Gastroesophageal sphincter (tissue), 4 donors: ENCODE measurements at places on chromosomes 3 and 15. TPM values are rescaled to one million over a fixed set of nuclear protein-coding genes. Genes with fewer than 3 reads are reported as not detected.

DNA sequence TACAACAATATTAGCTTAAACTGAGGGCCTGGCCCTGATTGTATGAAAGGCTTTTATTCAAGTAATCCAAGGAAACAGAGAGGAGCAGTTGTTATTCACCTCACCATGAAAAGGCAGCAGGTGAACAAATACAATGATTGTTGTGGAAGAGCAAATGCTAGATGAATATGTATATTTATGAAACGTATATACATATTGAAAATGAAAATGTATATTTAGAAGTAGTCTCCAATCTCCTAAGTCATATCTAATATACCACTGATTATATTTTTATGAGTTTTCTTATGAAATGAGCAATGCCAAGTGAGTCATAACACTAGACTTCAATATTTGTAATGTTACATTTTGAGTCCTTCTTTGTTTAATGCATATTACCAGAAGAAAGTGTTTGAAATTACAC lies 116.2 kb upstream of the KCNMB2 start:
- no peak for ATAC-seq

DNA sequence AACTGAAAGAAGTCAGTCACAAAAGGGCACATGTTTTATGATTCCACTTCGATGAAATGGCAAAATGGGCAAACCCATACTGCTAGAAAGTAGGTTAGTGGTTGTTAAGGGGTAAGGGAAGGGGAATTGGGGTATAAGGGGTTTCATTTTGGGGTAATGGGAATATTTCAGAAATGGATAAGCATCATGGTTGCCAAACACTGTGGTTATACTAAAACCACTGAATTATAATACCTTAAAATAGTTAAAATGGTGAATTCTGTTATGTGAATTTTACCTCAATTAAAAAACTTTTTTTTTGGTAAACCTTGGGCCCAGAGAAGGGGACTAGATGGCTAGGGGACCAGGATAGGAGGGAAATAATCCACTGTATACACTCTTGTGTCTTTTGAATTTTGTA lies 52.3 kb upstream of the BHLHE40 start:
- no peak for ATAC-seq

DNA sequence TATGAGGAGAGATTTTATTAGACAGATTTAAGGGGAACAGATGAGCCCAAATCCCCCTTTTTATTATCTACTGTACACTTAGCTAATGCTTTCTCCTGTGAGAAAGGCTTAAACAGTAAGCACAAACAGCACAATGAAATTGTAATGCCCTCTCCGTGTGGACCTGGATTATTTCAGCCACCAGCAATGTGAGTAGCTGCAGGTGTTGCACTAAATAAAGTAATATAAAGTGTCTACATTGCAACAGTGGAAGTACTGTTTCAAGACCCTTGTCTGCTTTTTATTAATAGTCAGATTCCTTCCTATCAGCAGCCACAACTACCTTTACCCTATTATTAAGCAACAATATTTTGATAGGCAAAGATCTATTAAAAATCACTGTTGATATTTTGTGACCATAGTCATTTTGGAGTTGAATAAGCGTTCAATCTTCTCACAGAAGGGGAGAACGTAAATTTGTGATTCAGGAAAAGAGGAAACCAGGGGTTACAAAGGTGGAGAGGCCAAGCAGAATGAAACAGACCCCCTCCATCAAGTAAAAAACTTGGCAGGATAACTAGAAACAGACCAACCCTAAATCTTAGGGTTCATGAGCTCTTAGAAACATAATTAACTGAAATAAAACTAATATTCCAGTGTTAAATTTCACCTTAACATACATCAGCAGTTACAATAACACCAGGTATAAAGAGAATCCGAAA lies 422.6 kb downstream of the MECOM start:
- no peak for ATAC-seq

GNL3 gene
- 36.4 TPM for total RNA-seq

HRH1 gene
- 1.6 TPM for total RNA-seq

HGD gene
- total RNA-seq: not detected

DNA sequence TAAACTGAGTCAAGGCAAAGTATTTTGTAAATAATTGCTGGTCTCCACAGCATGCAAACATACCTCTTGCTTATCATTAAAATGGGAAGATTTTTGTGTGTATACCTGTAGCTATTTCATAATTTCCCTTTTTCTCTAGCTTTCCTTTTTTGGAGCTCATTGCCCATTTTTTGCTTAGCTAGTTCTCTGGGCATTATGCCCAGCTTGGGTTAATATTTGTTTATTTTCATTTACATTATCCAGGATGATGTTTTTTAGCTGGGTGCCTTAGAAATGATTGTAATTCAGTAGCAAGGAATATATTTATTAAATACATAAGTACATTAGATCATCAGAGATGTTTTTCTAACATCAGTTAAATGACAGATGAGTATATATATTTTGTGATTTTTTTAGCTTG lies 1271.7 kb upstream of the GBE1 start:
- no peak for ATAC-seq

GRCh38 chr3:128051837-128052594 lies at the start of gene SEC61A1:
Gene SEC61A1, plus strand, starts transcription at chr3:128052437. Its CDS starts 116 bp downstream, at chr3:128052553.
- peak; percentile 99 for ATAC-seq

EFHB gene
- 2.4 TPM for total RNA-seq

GPR62 gene
- total RNA-seq: not detected

STXBP5L gene
- total RNA-seq: 2.0 TPM

DNA sequence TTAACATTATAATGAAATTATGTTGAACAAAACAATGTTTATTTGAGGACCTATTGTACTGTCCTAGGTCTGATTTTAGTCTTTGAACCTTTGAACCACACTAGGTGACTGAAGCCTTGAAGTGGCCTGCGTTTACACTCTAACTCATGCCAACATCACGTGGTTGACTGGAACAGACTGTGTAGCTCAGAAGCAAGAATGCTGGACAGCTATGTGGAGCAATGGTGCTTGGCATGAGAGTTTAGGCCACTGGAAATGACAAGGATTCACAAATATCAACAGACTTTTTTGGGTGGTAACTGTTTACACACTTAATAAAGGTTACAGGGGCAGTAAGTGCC lies 391.5 kb downstream of the RAP2B start:
- ATAC-seq: no peak

GRCh38 chr15:30962659-30963058 lies 28.8 kb downstream of the MTMR10 start:
- no peak for ATAC-seq

DNA sequence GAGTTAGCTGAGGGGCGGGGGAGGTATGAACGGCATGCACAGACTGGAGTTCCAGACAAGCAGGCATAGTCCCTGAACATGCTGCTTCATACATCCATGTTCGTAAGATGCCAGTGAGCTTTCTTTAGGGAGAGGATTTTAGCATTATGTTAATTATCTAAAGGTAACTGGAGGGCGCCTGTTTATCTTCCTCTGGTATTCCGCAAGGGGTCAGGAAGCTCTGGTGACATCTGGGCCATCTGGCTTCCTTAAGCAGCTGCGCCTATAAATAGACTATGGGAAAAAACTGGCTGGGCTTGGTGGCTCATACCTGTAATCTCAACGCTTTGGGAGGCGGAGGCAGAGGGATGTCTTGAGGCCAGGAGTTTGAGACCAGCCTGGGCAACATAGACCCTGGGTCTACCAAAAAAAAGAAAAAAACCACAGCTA lies 1.5 kb upstream of the FBXO22 start:
- ATAC-seq: no peak

MYL3 gene
- 4.8 TPM for total RNA-seq

- ATAC-seq: no peak
Observed at GRCh38 chr3:152127058-152127457, 141.7 kb upstream of the MBNL1 start.

- ATAC-seq: no peak
Observed at GRCh38 chr3:113536627-113537101, 4.3 kb downstream of the SIDT1 start.

DNA sequence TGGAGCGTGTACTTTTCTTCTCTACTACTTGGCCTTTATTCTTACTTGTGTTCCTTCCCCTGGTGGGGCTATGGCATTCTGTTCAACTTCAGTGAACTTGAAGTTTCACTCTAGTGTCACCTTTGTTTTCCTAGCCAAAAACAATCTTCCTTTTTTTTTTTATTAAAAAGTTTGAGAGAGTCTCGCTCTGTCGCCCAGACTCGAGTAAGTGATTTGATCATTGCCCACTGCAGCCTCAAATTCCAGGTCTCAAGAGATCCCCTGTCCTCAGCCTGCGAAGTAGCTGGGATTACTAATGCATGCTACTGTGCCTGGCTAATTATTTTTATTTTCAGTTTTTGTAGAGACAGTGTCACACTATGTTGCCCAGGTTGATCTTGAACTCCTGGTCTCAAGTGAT lies 124.8 kb downstream of the SST start:
- ATAC-seq: no peak

GRCh38 chr3:67790043-67790442 lies 135.6 kb upstream of the SUCLG2 start:
- ATAC-seq: no peak

DNA sequence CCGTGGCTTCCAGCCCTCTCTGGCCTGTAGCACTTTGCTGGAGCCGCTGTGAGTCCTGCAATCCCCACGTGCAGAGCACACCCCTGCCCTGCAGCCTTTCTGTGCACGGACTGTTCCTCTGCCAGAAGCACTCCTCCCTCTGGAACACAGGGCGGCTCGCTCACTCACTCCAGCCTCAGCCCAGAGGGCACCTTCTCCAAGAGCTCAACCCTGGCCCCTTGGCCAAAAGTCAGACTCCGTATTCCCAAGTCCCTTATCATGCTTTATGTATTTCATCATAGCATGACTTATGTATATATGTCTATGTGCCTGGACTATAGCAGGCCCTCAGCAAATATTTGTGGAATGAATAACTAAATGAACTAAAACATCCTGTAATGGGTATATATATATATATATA lies 63.2 kb downstream of the ASB7 start:
- peak; percentile 71 for ATAC-seq

ITIH1 gene
- total RNA-seq: not detected

- no peak for ATAC-seq
Observed at GRCh38 chr3:147412917-147413685, 3.9 kb downstream of the ZIC1 start.

DUOX1 gene
- total RNA-seq: 1.5 TPM

DNA sequence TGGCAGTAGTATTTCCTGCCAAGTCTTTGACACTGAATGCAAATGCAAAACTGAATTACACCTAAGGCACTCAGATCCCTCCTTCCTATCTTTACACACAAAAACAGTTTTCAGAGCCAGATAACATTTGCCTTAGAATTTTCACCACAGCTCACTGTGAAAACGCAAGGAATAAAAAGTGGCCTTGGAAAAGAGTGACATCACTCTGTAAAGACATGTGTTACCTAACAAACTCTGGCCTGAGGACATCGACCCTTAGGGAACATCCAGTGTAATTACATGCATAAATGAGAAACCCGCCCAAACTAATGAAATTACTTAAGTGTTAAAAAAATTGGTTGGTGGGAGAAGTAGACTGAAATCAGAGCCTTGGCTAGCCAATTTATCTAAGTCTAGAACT lies 88.9 kb downstream of the PLOD2 start:
- ATAC-seq: peak; percentile 54

RTP1 gene
- not detected for total RNA-seq

DNA sequence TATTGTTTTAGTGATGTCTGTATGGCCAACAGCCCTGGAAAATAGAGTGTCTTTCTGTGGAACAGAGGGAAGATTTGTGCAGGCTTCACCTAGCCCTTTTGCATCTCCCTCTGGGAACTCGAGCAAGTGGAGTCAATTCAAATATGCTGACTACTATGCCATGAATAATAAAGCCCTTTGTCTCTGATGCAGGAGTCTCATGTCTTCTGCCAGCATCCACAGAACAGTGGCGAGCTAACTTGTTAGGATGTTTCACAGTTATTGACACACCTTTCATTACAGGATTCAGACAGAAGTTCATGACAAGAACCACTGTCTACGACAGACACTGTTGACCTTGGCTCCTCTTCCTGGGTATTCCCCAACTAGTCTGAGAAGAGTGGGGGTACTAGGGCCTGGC lies 15.6 kb upstream of the CCDC54 start:
- no peak for ATAC-seq

DNA sequence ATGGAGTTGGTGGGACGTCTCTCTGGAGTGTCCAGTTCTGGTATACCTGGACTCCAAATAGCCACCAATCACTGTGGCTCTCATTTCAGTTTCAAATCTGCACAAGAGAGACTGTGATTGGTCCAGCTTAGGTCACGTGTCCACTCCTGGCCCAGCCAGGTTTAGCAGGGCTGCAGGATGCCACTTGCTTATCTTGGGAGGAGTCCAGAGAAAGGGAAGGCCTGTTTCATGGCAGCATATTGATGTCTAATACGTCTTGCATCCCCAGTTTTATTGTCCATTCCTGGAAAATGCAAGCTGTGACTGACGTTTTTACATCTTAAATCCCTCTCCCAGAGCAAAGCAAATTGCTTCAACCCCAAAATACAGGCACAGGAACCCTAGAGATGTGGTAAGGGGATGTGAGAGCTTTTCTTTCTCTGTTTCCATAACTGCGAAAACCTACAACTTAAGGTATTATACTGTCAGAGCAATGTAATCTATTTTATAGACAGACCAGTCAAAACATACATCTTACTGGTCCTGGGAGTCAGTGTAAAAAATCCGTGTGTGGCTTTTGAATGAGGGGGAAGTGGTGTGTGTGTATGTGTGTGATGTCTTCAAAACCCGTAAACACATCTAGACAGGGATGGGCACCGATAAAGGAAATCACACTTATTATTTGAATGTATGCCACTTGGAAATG lies 274.4 kb downstream of the TLE3 start:
- ATAC-seq: no peak

- ATAC-seq: peak; percentile 87
Observed at GRCh38 chr3:11288786-11289637, 16.8 kb downstream of the ATG7 start.

GRCh38 chr3:13069495-13069894 lies 3.7 kb downstream of the IQSEC1 start:
- no peak for ATAC-seq

SKOR1 gene
- total RNA-seq: 0.67 TPM

DNA sequence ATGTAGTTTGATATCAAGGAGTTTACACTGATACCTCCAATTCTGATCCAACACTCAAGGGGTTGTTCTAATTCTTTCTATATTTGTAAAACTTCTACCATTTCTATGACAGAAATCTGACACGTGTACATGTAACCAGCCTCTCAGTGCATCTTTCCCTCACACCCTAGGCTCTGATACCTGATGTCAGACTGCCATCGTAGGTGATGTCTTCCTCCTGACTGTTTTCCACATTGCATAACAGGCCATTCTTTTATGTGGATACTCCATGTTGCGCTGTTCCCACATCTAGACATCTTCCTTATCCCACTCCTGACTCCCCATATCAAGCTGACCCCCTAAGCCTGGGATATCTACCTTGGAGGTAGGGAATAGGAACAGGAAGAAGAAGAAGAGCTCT lies 159.1 kb downstream of the FNDC3B start:
- no peak for ATAC-seq
